ENCODE measurements at places on chromosomes 2 and 18. TPM values are rescaled to one million over a fixed set of nuclear protein-coding genes. Genes with fewer than 3 reads are reported as not detected.
A peak's percentile ranks its signal among the peaks of the same experiment; 100 is the strongest.

DNA sequence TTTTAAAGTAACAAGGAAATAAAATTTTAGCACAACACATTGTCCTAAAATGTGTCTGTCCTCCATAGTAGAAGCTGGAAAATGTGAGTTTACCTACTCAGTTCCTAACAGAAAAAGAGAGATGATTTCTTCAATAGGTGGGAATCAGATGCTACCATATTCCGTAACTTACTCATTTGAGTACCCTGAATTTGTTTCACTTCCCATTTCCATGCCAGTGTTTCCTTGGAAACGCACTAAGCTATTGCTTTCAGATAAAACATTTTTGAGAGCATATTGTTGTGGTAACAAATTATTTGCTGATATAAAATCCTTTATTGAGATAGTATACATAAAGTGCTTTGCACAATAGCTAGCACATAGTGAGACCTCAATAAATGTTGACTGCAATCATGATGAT is 137.5 kb upstream of the BARD1 start:
- no peak for DNase-seq
- no peak overlapping the region for H3K4me3 ChIP-seq
- H3K27ac ChIP-seq = no peak overlapping the region
- no peaks in the 10 kb centered on the region for H3K36me3 ChIP-seq

DNA sequence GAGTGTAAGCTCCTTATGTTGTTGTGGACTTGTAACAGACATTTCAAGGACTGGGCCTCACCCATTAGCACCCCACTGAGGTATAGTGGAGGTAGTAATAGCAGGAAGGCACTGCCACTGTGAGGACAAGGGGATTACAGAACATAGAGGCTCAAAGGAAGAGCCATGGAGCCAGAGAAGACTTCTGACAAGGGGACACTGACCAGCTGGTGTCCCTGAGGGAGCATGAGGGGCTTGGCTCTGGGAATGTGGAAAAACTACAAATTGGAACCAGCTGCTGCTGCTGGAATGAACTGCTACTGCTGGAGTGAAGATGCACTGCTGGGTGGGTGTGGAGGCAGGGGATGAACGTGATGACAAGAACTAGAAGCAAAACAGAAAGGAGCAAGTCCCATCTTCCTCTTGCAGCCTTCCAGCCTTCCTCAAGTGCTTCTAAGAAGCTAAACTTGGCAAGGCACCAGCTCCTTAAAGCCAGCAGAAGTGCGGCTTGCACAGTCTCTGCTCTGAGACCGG is 167.3 kb upstream of the NOSTRIN start:
- H3K27ac ChIP-seq = no peak overlapping the region
- H3K27me3 ChIP-seq = no peaks in the 10 kb centered on the region
- no peaks in the 10 kb centered on the region for H3K36me3 ChIP-seq
- DNase-seq = peak; percentile 56

- no peak overlapping the region for H3K27ac ChIP-seq
- no peaks in the 10 kb centered on the region for H3K4me1 ChIP-seq
- H3K4me3 ChIP-seq = no peak overlapping the region
Observed at GRCh38 chr2:132943829-132944228, 273.8 kb upstream of the LYPD1 start.

DNA sequence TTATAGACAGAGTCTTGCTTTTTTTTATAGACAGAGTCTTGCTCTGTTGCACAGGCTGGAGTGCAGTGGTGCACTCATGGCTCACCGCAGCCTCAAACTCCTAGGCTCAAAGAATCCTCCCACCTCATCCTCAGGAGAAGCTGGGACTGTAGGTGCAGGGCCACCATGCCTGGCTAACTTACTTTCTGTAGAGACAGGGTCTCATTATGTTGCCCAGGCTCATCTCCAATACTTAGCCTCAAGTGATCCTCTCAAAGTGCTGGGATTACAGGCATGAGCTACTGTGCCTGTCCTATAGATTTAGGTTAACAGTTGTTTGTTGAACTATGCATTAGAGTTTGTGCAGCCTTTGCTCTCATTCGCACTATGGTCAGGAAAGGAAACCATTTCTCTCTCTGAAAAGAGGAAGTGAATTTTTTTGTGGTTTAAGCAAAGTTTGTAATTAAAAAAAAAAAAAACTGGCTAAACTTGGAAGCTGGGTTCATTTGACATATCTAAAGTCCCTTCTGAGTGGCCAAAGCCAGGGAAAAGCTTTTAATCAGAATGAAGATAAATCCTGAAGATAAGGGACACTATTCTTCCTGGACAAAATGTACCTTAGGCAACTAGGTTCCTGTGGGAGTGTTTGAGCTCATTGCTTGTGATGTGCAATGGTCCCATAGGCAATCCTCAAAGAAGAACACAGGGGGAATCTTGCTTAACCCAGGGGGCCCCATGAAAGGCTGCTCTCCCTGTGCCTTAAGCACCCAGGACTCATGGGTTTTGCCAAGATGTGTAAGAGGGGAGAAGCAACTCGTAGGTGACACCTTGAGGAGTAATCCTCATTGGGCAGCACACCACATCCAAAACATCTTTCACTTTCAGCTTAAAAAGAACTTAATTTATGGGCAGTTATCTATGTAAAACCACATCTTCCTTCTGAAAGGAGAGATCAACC is 201.7 kb downstream of the MREG start:
- H3K27ac ChIP-seq = no peak overlapping the region
- H3K27me3 ChIP-seq = no peaks in the 10 kb centered on the region
- H3K4me1 ChIP-seq = peaks cover 9% of the 10 kb centered on the region
- no peaks in the 10 kb centered on the region for H3K36me3 ChIP-seq

GRCh38 chr18:27395752-27396151 is 210.6 kb upstream of the CHST9 start:
- no peaks in the 10 kb centered on the region for H3K4me1 ChIP-seq
- H3K27me3 ChIP-seq = no peaks in the 10 kb centered on the region
- no peak overlapping the region for H3K27ac ChIP-seq
- H3K4me3 ChIP-seq = no peak overlapping the region

The RNF125 gene
- total RNA-seq = 4.3 TPM

The HRH4 gene
- 7.5 TPM for total RNA-seq

Measured in left lung (tissue), 14 donors.